MG63 (cell line): ENCODE measurements at places on chromosomes 1 and 21.

DNA sequence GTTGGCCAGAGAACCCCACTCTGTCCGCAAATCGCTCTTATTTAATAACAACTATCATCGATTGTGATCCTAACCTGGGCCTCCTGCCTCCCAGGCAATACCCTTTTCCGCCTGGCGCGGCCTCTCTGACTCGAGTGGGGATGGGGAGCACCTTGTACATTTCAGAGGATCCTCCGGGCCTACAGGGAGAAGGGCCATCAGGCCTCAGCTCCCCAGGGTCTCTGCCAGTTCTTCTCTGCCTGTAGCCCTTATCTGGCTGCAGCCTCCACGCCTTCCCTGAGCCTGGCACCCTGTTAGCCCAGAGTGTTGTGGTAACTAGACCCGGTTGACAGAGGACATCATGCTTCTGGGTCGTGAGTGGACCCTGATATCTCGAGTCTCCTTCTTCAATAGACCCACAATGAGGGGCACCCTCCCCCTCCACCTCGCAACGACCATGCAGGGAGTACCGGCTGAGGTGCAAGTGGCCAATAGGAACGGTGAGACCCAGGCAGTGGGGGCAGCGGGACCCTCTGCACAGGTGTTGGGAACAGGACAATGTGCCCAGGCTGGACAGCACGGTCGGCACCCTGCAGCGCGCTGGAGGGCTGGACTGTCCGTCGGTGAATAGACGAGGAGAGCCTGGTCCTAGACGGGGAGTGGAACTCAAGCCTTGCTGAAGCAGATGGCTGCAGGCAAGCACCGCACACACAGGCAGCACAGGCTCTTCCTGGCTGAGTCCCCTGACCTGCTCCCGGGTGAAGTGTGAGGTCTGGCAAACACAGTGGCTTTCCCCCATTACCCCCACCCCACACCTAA, 7.1 kb upstream of the CRYBG2 start:
- DNase-seq: no peak

DNA sequence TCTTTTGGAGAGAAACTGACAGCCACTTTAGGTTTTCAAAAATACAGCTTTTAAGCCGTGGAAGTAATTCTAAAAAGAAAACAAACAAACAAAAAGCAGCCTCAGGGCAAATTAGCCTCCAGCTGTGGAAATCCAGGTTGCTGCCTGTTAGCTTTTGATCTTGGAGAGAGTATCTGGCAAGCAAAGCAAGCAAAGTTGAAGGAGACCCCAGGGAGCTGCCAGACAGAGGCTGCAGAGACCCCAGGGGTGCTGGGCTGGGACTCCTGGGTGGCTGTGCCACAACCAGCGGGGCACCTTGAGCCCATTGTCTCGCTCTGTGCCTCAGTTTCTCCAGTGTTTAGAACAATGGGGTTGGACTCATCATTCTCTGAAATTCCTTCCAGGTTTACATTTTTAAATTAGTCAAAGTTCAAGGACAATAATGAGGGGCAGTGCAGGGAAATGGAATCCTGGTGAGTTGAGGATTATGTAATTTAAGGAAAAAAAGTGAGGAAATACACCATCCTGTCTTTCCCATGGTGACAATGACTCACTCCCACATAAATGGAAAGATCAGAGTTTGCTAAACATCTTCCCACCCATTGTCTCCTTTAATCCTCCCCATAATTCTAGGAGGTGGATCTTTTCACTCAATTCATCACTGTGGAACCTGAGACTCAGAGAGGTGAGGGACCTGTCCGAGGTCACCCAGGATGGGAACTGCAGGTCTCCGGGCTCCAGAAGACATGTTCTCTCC, 480.5 kb downstream of the MATN1 start:
- no peak for DNase-seq

- DNase-seq: no peak
Measured at GRCh38 chr1:197989058-197989457, 71.9 kb downstream of the LHX9 start.

DNA sequence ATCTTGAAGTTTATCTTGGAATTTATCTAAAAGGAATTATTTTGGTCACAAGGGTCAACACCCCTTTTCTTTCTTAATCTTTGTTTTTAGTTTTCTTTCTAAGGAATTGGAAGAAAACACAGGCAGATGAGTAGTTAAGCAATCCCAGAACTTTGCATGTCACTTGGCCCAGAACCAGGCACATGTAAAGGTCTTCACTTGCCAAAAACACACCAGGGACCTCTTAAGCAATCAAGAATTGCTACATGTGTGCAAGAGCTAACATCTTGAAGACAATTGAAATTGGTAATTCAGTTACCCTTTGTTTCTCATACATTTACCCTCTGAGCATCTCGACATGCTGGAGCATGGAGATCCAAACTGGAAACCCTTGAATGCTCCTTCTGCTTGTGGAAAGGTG, 114.2 kb downstream of the ZC3H11B start:
- no peak for DNase-seq

DNA sequence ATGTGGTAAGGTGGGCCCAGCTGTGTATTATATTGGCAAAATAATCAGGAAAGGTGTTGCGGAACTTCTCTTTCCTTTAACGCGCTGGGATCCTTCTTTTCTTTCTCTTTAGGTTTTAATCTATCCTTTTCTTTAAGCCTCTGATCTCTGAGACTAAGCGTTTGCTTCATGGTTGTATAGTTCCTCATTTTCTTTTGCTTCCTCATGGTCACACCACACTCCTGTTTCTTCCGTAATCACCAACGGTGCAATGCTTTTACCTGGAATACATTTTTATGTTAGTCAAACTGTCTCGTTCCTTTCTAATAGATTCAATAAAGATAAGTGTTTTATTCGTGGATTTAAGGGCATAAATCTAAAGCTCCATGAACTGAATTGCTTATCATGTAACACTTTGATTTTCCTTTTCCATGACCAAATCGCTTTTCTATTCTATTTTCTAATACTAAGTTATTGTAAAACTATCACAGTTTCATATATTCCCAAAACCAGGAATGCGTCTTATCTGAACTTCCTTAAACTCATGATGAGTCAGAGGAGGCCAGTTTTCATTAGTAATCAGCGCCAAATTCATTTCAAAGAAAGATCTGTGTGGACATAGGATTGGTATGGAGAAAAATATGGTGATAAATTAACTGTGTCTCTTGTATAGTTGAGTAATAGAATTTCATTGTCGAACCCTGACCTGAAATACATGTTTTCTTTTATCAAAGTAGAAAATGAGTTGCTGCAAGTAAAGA, 12.2 kb downstream of the SDCCAG8 start:
- DNase-seq: no peak

DNA sequence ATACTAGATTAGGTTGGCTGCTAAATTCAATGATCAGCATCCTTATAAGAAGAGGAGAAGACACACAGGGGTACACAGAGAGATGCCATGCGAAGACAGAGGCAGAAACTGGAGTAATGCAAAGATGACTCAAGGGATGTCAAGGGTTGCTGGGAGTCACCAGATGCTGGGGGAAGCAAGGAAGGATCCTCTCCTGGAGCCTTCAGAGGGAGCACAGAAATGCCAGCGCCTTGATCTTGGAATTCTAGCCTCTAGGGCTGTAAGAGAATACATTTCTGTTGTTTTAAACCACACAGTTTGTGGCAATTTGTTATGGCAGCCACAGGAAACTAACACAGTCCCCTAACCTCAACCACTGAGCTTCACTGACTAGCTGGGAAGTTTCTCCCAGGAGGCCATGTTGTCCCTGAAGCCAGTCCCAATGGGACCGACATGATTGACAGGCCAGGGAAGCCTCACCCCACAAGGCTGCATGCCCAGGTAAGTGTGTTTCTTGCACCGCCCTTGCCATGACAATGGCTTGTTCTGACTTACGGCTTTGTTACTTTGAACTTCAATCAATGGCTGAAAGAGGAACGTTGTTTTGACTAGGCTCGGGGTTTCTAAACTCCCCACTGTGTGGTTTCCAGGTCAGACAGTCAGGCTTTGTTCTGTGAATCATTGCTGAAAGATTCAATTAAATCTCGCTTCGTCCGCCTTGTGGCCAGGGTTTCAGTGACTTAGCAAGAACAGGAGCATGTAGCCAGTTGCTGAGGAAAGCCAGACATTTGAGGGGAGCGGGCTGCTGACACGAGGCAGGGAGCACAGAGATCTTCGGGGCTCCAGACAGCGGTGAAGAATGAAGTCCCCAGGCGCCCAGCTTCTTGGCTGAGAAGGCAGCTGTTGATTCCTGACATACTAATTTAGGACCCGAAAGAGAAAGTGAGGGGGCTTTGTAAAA, 62.3 kb downstream of the RUNX1 start:
- DNase-seq: peak; percentile 66

DNA sequence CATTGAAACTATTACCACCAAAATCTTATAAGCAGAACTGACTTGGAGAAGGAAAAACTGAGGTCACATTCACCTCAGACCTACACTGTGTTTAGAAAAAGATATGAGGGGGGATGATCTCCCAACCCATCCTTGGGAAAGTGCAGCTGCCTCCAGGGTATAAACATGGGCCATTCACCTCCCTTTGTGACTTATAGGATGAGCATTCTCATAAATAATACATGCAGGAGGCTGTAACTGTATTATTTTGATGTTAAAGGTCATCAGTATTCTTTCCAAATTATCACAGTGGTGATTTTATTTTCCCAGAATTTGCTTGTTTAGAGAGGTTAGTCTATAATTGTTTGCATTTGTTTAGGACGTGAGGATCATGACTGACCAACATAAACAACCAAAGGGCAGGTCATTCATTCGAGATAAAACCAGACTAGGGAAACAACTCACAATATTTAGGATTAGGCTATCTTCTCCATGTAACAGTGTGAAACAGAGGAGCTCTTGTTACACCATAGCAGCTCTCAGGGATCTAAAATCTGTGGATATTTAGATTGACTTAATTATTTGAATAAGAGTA, 109.2 kb upstream of the NR5A2 start:
- no peak for DNase-seq

DNA sequence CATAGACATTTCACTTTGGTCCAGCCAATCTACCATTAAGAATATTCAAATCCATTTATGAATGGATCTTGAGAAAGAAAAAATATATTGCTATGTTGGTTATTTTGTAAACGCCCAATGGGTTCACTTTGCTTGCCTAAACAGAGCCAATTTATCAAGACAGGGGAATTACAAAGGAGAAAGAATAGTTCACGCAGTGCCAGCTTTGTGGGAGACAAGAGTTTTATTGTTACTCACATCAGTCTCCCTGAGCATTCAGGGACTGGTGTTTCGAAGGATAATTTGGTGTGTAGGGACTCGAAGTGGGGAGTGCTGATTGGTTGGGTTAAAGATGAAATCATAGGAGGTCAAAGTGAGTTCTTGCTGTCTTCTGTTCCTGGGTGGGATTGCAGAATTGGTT, 135.3 kb downstream of the GABPA start:
- DNase-seq: no peak
